ENCODE measurements at places on chromosomes 7 and 10.

DNA sequence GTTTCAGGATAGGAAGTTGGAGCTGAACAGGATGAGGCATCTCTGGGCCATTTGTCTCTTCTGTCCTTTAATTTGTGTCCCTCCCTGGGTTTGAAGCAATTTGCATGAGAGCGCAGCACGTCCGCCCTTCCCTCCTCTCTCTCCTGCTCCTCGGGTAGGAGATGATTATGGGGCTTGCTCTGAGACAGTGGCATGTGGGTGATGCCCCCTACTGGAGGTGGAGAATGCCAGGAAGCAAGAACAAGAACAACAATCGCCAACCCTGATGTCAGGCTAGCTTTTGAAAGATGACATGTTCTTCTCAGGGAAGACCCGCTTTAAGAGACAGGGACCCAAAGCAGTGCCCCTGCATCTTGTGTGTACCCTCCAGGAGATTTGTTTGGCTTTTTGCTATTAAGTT, 63.9 kb upstream of the LOXL4 start:
- DNase-seq = no peak

- no peak for DNase-seq
These were observed 69.1 kb downstream of the SRPK2 start for GRCh38 chr7:105319578-105319977.

- DNase-seq = no peak
These were observed 149.2 kb downstream of the TRIL start for GRCh38 chr7:28808796-28809533.

DNA sequence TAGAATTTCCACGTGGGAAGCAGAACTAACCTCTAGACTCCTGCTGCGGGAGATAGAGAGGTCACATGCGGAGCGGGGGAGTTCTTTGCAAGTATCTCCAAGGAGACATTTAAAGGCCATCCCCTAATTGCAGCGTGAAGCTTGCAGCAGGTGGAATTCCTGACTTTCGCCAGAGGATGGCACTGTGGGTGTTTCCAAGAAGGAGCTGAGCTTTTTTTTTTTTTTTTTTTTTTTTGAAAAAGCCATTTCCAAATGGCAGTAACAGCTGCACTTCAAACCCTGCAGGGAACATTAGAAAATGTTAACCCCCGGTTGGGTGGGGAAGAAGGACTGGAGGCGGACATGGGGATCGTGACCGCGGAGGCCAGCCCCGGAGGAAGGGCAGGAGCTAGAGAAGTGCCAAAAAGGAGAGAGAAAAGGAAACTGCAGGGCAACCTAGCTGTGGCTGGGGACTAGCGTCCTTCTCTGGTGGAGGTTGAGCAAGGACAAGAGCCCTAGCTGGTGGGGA, 487.7 kb downstream of the TYW1 start:
- DNase-seq = no peak

- no peak for DNase-seq
These were observed 238.0 kb upstream of the PPP2R2D start for GRCh38 chr10:131662851-131663250.

- DNase-seq = no peak
These were observed 51.1 kb upstream of the NANOS1 start for GRCh38 chr10:118978316-118978997.

All from stimulated activated CD8-positive, alpha-beta memory T cell treated with anti-CD3 and anti-CD28 coated beads, Interleukin-7, amount 100 ng/mL, for 1 hour (primary cell).